B cell (primary cell): ENCODE measurements at places on chromosomes 12 and 14.

- DNase-seq: no peak
These were observed 64.2 kb downstream of the MBIP start for GRCh38 chr14:36256126-36256801.

- DNase-seq: no peak
These were observed 125.5 kb downstream of the LMNTD1 start for GRCh38 chr12:25427337-25428249.

DNA sequence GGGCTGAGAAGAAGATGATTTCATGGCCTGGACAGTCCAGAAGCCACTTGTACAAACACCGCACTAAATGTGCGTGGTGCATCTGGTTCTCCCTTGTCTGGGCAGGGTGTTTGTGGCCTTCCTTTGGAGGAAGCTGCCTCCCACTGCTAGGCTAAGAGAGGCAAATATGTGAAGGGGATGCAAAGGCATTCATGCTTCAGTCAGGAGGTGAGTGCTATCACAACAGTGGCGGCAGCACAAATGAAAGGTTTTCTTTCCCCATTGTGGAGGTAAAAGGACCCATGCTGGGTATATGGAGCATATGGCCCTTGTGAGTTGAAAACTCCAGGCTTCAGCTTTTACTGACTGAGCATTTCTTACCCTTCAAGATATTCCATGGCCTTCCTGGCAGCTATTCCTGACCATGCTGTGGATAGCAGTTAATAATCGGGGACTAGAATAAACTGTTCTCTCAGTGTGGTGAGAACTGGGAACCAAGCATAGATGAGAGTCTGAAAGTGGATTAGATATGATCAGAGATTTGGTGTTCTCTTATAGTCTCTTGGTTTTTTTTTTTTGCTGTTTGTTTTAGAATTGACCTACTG is 69.9 kb downstream of the MYRFL start:
- DNase-seq: no peak

GRCh38 chr14:69660344-69661193 is 49.2 kb downstream of the SUSD6 start:
- DNase-seq: no peak

GRCh38 chr14:56648508-56649301 is 69.1 kb downstream of the TMEM260 start:
- DNase-seq: no peak

DNA sequence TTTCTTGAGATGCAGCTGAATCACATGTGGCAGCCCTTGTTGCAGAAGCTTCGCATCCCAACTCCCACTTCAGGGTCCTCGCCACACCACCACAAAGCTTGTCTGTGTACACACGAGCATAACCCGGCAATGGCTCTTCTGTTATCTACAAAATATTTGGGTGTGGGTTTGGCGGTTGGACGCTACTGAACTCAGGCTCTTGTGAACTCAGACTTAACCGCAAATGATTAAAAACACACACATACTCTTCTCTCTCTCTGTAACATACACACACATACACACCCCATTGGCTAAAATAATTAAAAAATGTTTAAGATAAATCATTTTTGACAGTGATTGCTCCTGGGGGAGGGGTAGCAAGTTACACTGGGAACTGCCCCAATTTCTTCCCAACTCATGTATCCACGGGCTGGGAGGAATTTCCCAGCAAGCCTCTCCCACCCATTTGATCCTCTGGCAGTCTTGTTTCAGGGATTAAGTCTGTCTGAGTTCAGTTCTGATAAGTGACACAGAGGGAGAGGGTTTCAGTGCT is 63.7 kb upstream of the MANSC4 start:
- DNase-seq: no peak

DNA sequence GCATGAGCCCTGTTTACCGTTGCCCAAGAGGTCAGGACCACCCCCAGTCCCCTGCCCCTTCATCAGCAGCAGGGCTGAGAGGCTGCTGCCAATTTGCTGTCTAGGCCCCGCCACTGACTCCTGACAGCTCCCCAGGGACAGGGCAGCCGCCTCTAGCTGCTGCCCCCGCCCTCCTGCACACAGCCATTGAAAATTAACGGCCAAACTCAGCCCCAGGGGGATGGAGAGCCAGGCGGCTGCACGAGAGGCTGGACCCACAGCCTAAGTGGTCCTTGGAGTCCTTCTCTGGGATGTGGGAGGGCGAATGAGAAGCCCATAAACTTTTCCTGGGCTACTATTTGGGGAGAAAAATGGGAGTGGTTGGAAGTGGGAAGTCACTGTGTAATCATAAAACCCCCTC is 4.6 kb downstream of the FOXN4 start:
- no peak for DNase-seq
